HFF-Myc (cell line): ENCODE measurements at places on chromosomes 3 and 15.

- DNase-seq, result no peak
These were observed 3.2 kb downstream of the GLYCTK start for GRCh38 chr3:52290596-52291507.

GRCh38 chr15:56972426-56972825 lies 54.0 kb downstream of the TCF12 start:
- no peak for DNase-seq

- no peak for DNase-seq
These were observed 23.1 kb downstream of the BHLHE40 start for GRCh38 chr3:5002174-5002870.

DNA sequence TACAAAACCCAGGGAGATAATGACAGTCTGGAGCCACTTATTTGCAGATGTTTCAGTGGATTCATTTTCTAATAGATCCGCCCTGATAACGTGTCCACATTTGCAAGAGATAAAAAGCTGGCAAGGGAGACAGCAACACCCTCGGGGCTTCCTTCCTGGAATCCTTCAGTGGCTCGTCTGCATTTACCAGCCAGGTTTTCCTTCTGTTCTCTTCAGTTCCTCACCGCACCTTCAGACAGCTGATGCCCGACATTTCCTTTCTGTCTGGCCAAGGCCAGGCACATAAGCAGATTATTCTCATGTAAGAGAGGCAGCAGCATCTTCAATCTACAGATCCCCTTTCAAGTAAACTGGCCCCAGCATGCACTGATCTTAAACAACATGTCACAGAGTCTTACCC lies 56.2 kb upstream of the SPATA12 start:
- no peak for DNase-seq

GRCh38 chr3:73061416-73061815 lies at the start of gene EBLN2:
TSS of gene EBLN2 (plus strand) at chr3:73061659. CDS start at chr3:73062082, 423 bp downstream.
- DNase-seq, result no peak

DNA sequence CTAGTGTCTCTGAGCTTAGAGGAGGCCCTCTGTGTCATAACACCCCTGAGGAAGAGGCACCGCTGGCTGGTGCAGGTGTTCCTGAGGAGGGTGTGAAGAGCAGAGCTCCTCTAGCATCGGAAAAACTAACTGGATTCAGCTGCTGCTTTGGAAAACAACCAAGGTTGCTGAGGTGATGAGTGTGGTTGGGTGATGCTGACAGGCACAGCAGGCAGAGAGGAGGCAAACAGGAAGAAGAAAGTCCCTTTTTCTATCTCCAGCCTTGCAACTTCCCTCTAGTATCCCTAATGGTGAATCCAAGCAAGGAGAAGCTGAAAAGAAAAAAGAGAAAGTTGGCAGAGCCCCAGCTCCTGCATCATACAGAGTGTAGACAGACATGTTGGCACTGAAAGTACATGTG lies 3.8 kb upstream of the OR4F15 start:
- DNase-seq, result peak; percentile 50

GRCh38 chr3:4218456-4219226 lies 84.5 kb upstream of the SETMAR start:
- no peak for DNase-seq
